ENCODE measurements at places on chromosomes 13 and 19. TPM values are rescaled to one million over a fixed set of nuclear protein-coding genes. Genes with fewer than 3 reads are reported as not detected.

DNA sequence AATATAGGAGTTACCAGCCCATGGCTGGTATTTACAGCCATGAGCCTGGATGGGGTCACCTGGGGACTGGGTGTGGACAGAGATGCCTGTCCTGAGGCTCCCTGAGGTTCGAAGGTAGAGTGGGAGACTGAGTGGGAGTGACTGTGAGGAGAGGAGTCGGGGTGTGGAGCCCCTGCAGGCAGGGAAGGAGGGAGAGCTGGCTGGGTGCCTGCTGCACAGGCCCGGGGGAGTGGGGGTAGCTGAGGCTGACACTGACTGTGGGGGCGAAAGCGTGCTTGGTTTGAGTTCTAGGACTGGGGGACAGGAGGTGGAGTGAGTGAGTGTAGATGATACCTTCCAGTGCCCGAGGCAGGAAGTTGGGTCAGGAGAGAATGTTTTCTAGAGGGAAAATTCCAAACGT, 7.1 kb downstream of the RAB11B start:
- DNase-seq: no peak

DNA sequence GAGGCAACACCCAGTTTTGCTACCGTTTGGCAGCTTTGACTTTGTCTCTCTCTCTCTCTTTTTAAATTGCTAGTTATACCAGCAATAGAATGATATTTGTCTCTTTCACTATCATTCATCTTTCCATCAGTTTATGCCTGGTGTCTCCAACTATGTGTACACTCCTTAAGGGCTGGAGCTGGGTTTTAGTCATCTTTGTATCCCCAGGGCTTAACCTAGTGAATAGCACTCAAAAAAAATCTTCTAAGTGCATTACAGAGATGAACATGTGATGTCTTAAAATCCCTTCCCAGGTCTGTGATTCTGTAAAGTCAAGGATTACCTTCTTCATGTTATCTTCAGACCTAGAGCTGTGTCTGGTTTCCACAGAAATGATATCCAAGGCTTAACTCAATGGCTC, 7.8 kb upstream of the UBL3 start:
- DNase-seq: no peak

- DNase-seq: no peak
These were observed 6.4 kb downstream of the CHST8 start for GRCh38 chr19:33627962-33628839.

The CGB2 gene
- total RNA-seq: not detected

The IGFL2 gene
- not detected for total RNA-seq

Measured in esophagus muscularis mucosa (tissue), 4 donors.